ENCODE measurements at places on chromosomes 5 and 9.
A peak's percentile ranks its signal among the peaks of the same experiment; 100 is the strongest.

DNA sequence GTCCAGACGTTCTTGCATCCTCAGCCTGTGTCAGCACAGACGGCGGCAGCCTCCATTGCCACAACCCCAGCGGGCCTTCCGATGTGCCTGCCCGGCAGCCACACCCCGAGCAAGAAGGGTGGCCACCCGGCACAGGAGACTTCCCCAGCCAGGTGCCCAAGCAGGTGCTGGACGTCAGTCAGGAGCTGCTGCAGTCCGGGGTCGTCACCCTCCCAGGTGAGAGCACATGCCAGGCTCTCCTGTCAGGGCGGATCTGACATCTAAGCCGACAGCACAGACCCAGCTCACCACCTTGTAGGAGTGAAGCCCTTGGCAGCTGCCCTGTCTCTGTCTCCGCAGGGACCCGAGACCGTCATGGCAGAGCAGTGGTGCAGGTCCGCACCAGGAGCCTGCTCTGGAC is 48.3 kb upstream of the LRRC14B start:
- no peak for DNase-seq

DNA sequence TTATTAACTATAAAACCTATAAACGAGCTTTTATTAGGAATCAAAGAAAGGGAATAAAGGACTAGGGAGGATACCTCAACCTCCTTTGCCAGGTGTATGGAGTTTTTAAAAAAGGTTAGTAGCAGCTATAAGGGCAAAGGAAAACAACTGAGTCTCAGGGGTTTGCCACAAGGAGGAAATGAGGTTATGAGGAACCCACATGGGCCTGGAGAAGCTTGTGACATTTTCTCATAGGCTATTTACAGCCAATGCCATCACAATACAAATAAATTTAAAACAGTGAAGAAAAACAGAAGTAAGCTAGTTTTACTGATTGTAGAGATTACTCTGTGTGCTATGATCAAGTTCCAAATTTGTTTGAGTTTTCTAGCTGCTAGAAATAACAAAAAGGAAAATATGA is 92.6 kb downstream of the CDKN2A start:
- DNase-seq, result no peak

- peak; percentile 69 for DNase-seq
Observed at GRCh38 chr9:129139233-129139992, 28.2 kb downstream of the PTPA start.

DNA sequence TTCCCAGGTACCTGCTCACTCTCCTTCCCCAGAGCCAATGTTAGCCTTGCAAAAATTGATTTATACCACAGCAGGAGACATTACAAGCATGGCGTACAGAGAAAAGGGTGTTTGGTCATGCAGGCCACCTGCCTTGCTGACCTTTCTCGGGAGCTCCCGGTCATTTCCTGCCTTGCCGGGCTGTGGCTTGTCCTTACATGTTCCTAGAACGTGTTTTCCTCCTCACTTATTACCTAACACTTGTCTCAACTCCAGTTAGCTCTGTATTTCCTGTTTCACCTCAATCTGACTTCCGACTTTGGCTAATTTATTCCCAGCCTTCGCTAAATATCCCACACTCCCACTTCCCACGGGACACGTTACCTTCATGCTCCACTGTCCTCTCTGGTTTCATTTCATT is 282.5 kb downstream of the ICE1 start:
- DNase-seq, result no peak

- no peak for DNase-seq
Observed at GRCh38 chr5:98460536-98460935, 312.9 kb upstream of the RGMB start.

GRCh38 chr9:131732636-131733289 is 7.1 kb downstream of the RAPGEF1 start:
- no peak for DNase-seq

- no peak for DNase-seq
Observed at GRCh38 chr5:93053825-93054224, 527.2 kb downstream of the NR2F1-AS1 start.

DNA sequence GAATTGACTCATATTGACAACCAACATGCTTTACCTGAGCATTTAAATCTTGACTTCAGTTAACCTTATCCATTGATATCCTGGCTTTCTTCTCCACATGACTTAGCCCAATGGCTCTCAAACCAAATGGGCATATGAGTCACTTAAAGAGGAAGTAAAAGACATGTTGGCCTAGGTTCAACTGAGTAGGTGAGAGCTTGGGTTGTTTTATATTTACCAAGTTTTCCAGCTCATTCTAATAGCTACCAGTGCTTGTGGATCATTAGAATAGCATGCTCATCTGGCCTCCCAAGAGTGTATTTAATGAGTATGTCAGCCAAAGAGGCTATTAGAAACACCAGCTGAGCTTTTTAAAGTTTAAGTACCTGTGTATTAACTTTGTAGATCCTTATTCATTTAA is 1049.0 kb downstream of the PTPRD start:
- no peak for DNase-seq

DNA sequence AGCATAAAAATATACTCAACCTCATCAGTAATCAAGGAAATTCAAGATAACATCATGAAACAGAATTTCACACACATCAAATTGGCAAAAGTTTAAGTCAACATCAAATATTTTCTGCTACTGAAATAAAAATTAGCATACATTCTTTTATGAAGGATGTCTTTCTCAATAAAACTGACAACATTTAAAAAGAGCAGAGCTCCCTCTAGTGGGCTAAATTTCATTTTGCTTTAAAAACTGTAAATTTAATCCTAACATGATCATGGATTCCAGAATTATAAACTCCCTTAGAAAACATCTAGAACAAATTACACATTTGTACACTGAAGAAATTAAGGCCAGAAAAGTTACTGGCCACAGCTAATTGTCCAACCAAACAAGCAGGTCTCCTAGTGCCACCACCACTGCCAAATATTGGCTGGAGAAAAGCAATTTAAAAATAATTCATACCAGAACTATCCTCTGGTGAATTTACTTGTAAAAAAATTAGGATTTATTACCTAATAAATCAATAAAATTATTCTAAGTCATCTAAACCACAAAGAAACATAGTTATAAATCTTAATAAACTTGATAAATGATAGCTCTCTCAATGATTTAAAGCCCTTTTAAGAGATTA is 31.2 kb downstream of the DEPDC1B start:
- no peak for DNase-seq

- DNase-seq, result no peak
Observed at GRCh38 chr5:115983519-115983918, 21.2 kb downstream of the LVRN start.

DNA sequence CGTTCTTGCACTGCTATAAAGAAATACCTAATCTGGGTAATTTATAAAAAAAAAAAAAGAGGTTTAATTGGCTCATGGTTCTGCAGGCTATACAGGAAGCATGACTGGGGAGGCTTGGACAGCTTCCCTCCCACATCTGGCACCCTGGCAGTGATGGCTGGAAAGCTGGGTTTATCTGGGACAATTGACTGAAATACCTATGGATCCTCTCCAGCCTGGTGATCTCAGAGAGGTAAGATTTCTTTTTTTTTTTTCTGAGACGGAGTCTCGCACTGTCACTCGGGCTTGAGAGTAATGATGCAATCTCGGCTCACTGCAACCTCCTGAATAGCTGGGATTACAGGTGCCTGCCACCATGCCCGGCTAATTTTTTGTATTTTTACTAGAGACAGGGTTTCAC is 22.7 kb upstream of the UGCG start:
- no peak for DNase-seq

DNA sequence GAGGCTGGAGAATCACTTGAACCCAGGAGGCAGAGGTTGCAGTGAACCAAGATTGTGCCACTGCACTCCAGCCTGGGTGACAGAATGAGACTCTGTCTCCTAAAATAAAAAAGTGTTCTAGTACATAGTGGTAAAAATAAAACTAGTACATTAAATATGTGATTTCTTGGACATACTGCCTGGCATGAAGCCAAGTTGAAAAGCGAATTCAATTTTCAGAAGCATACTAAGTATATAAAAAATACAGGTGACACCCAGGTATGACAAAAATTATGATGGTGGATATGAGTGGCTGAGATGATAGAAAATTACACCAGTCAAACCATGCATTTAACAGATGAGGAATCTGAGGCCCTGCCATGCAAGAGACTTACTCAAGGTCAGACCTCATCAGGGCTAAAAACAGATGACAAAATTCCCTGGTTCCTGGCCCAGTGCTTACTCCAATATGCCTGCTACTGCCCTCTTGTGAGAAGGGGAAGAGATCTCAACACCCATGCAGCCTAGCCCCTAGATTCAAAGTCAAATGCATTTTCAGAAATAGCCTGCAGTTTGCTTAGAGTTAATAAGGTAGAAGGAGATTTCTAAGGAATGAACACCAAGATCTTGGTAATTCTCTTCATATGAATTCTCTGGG is 46.6 kb upstream of the GNPDA1 start:
- no peak for DNase-seq

DNA sequence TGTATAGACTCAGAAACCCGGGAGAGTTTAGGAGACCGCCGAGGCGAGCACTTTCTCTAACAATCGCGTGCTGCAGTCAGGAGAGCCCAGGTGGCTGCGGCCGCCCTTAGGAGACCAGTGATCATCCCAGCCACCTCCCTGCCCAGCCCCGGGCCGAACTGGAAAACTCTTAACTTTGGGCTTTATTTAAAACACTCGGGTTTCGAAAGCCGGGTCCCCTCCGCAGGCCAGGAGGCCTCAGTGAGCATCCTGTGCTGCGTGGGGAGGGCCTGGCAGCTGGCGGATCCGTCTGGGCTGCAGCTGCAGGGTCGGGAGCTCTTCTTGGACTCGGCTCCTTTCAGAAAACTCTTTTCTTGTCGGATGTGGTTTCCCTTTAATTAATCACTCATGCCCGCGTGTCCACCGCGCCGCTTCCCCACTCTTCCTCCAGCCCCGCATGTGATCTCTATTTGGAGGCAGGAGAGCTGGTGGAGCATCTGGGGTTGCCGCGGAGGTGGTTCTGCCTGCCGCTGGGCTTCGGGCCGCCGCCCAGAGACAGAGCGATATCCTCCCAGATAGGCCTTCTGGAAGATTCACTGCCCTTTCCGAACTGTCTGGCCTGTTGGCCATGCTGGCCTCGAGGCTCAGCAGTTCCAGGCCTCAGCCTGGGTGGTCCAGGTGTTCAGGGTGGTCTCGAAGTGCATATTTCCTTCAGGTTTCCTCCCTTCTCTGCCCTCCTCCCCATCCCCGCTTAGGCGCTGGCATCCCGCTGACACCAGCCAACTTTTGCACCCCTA is 59.5 kb downstream of the TMEM174 start:
- no peak for DNase-seq

DNA sequence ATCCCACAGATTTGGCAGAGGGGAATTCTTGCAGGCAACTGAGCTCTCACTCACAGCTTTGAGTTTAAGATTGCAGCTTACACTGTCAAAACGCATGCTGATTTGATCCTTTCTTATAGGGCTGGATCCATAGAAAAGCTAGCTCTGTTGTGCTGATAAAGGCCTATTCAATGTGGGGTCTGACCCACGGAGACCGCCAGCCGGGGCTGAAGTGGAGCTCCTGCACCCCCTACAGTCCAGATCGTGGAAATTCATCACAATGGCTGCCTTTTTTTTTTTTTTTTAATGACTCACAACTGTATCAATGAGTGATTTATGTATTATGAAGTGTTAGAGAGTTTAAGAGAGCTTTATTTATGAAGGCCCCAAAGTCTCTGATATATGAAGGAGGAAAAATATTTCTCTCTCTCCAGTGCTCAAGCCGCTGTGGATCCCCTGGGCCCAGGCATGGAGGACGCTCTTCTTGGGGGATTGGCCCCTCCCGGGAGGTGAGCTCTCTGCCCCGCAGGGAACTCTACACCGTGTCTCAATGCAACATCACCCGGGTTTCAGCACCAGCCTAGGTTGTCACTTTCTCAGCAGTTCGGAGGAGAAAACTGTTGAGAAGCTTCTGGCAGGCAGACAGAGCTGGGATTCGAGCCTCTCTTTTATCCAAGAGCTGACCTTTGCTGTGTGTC is 700.2 kb downstream of the IRX1 start:
- no peak for DNase-seq

DNA sequence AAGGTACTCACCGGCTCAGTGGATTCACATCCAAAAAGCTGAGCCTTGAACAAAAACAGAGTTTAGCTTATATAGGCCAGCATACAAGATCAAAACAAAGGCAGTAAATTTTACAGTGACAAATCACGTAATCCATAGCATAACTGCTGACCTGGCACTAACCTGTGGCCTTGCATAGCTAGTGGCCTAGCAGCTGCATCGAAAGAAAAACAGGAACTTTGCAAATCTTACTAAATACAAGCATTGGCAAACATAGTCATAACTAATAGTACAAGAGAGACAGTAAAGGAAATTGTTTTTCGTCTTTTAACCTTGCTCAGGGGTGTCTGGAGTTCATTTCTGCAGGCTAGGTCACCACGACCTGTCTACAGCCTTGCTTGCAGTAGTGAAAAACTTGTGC is 4.8 kb downstream of the HSDL2 start:
- DNase-seq, result no peak

- peak; percentile 43 for DNase-seq
Observed at GRCh38 chr9:133715866-133716563, 22.1 kb downstream of the SARDH start.

DNA sequence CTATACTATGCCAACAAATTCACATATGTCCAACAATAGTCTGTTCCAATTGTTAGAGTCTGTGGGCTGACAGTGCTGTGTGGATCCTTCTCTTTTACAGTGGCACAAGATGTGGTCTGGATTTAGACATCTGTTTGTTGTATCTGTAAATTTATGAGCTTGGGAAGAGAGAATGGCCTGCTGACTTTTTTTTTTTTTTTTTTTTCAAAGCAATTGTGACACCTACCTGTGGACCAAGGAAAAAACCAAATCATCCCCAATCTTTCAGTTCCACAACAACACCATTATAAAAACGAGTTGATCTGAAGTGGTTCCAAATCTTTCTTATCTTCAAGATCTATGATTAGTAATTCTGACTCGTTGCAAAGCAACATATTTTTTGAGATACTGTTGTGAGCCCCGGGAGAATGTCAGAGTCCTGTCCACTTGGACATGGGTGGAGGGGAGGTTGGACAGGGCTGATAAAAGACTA is 4.9 kb downstream of the IRX2 start:
- no peak for DNase-seq

DNA sequence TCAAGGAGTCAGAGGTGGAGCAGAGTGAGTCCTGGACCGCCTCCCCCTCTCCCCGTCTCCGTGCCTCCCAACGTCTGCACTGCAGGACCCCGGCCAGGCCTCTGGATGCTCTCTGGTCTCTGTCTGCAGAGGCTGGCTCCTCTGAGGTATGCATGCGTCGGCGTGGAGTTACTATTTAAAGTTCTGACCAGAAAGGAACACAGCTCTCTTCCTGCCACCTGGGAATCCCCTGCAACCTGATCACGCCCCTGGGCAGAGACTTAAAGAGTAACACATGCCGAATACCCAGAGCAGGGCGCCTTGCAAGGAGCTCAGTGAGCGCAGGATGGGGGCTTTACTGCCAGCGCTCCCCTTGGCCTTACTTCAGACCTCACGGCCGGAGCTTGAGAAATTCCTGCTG is 16.0 kb downstream of the ANXA6 start:
- DNase-seq, result no peak

GRCh38 chr5:40082313-40082712 is 597.4 kb upstream of the PTGER4 start:
- DNase-seq, result no peak

GRCh38 chr5:141757402-141757801 is 75.4 kb upstream of the ARAP3 start:
- no peak for DNase-seq

- no peak for DNase-seq
Observed at GRCh38 chr5:132456987-132457361, 33.6 kb downstream of the IRF1 start.

Data from NCI-H1092 (cell line).